Left kidney (tissue), 8 donors: ENCODE measurements at places on chromosomes 2 and 18. TPM values are rescaled to one million over a fixed set of nuclear protein-coding genes. Genes with fewer than 3 reads are reported as not detected.

DNA sequence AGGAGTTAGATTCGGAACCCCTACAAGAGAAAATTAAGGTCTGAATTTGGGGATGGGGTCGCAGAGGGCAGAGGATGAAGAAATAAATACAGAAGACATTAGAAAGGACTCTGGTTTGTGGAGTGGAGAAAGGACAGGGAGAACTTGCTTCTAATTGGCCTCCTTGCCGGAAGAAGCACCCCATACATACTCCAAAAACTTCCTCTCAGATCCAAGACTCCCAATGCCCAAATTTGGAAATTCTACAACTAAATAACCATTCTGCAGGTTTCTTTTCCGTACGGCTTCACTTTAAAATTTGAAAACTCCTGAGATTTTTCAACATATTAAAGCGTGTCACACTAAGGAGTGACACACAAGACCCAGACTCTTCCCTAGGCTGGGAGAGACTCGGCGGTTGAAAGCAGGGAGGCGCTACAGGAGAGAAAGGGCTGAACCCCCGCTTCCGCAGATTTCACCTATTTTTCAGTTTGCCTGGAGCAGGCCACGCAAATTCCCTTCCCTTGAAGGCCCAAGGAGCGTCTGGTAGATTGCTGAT, 478 bp downstream of the CLHC1 start:
- DNase-seq = no peak

DNA sequence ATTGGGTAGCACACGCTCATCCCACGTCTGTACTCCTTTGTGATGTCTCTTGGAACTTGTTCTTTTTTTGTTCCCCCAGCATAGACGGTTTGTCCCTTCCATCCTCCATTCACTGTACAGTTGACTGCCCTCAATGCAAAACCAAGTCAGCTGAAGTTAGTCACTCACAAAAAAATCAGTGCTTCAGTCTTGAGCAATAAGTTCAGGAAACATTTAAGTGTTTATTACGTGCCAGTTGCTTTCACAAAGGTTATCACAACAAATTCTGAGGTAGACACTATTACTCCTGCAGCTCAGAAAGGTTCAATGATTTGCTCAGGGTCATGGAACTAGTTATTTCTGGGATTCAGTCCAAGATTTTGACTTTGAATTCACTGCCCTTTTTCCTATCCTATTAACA, 102.2 kb downstream of the PDE1A start:
- peak; percentile 34 for DNase-seq

GRCh38 chr2:157839162-157839801, 36.8 kb downstream of the ACVR1 start:
- peak; percentile 85 for DNase-seq

- DNase-seq = no peak
Measured at GRCh38 chr18:28039078-28039477, 137.9 kb downstream of the CDH2 start.

GRCh38 chr2:90077948-90078347, 1386.5 kb downstream of the RPIA start:
- DNase-seq = no peak

DNA sequence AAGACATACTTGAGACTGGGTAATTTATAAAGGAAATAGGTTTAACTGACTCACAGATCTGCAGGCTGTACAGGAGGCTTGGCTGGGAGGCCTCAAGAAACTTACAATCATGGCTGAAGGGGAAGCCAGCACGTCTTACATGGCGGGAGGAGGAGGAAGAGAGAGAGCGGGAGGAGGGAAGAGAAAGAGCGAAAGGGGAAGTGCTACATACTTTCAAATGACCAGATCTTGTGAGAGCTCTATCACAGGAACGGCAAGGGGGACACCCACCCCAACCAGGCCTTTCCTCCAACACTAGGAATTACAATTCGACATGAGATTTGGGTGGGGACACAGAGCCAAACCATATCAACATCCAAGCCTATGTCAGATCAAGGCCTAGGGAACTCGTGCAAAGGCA, 24.2 kb downstream of the MYL12B start:
- no peak for DNase-seq

DNA sequence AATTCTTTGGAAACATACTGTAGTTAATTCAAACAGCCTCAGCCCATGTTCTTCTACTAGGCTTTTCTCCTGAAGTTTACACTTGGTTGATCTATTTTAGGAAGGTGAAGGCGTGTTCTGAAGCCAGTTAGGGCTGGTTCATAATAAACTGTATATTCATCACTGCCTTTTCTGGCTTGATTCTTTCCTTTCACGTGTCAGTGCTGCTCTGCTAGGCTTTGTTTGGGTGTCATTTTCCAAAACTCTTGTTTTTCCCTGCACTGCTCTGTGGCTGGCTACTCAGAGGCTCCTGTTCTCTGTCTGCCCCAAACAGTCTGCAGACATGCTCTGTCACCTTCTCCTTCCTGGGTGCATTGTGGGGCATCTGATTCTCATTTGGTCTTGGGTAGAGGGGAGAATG, 136.1 kb downstream of the PARD3B start:
- DNase-seq = no peak

GRCh38 chr2:223724861-223725260, 112.5 kb downstream of the AP1S3 start:
- no peak for DNase-seq

DNA sequence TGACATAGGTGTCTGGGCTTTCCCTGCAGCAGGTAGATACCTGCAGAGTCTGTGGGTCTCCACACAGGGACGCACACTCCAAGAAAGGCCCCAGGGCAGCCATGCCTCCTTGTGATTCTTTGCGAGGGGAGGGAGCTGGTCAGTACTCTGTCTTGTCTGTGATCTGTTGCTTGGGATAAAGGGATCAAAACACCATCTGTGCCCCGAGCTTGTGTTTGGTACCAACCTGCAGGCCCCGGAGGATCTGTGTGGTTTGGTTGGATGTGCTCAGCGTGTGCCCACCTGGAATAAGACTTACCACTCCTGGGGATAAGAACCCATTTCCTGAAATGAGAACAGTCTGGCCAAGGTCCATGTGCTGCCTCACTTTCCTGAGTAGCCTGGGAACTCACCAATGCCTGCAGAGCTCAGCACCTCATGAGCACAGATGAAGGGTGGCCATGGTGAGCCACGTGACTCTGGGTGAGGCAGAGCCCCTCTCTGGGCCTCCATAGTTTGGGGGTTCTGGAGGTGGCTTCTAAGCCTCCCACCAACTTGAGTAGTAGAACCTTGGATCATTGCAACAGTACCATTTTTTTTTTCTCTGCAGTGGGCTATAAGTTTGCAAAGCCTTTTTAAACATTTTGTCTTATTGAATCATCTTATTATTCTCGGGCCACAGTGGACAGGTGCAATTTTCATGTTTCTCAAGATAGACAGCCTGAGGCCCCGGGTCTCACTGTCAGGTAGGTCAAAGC, 134.8 kb downstream of the DDX1 start:
- no peak for DNase-seq

GRCh38 chr2:148614322-148615049, 30.1 kb upstream of the EPC2 start:
- DNase-seq = peak; percentile 39

GRCh38 chr2:201263779-201264178, 3.4 kb downstream of the CASP8 start:
- DNase-seq = no peak

DNA sequence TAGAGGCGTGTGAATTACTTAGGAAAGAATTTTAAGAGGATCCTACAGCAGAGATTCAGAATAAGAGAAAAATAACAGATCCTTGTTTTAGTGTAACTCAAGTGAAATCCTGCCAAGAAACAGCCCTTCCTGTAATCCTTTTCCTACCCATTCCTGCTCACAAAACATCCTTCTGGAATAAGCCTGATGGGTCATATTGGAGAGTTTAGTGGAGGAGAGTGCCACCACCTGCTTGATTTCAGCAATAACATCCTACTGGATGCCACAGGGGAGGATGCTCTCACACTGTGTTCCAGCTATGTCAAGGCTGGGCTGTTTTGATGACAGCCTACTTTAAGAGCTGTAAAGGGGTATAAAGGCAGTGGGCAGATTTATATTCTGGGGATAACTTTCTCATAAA, 54.8 kb upstream of the CCDC178 start:
- DNase-seq = peak; percentile 33

DNA sequence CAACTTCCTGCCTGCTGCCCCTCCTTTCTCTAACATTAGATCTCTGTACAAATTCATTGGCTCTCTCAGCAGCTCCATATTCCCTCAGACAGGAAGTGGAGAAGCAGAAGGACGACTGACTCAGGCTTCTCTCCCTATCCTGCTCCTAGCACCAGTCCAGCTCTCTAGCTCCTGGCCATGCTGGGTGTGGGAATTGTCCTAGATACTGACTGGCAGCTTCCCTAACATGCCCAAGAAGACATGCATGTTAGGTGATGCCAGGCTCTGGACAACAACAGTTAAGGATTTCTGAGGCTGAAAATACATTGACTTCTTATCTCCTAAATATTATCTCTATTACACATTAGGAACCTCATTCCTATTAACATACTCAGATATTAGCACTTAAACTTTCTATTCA, 292.9 kb downstream of the IKZF2 start:
- no peak for DNase-seq

DNA sequence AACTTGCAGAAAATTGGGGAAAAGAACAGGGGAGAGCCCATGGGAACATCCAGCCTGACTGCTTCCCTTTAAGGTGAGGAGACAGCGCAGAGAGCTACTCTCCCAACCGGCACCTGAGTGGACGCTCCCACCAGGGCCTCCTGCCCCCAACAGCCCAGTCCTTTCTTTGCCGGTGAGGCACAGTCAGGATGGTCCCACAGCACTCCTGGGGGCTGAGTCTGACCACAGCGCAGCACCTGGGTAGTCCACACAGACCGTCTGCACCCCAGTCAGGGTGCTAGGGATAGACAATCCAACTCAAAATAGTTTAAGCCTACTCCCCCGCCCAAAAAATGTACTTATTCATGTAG, 74.5 kb downstream of the MEX3C start:
- no peak for DNase-seq

DNA sequence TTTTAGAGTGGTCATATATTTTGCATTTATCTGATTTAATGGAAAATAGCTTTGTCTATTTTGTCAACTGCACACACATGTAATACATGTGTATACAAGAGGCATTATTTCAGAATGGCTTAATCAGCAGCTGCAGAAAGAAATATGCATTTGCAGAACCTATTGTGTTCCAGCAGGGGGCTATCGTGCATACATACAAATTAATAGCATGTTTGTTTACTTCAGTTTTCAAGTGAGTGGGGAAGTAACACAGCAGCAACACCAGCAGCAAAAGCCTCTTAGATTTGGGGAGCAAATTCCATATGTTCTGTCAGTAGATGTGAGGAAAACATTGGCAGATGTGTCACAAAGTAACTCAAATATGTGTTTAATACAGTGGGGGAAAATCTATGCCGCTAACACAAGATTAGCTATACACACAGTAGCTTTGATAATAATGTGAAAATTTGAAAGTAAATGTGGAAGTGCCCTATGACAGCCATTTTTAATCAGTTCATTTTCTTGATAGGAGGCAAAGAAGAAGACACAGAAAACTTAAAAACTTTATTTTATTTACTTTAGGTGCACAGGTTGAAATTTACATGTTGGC, 218.1 kb downstream of the WDR7 start:
- peak; percentile 25 for DNase-seq

DNA sequence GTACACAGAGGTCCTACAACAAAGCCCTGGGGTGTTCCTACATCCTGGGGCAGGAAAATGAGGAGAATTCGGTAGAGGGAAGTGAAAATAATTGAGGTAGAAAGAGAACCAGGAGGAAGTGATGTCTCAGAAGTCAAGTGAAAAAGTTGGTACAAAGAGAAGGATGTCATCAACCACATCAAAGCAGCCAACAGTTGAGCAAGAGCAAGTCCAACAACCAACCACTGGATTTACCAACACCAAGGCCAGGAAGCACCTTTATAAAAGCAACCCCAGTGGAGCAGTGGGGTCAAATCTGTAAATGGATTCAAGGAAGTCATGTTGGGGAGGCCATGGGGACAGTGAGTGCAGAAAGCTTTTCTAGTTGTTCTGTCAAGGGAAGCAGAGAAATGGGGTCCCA, 360.4 kb downstream of the ZNF516 start:
- no peak for DNase-seq

GRCh38 chr2:69641887-69642708, 1.4 kb downstream of the AAK1 start:
- DNase-seq = no peak

GRCh38 chr18:26568513-26568912, 20.2 kb upstream of the KCTD1 start:
- DNase-seq = no peak

GRCh38 chr2:12435430-12436222, 281.1 kb upstream of the TRIB2 start:
- no peak for DNase-seq

GRCh38 chr2:178327516-178327915, 123.5 kb downstream of the PRKRA start:
- DNase-seq = no peak

The RAB31 gene
- 29.4 TPM for polyA plus RNA-seq

The DSG3 gene
- not detected for polyA plus RNA-seq

The OXER1 gene
- polyA plus RNA-seq = 12.0 TPM

The GRHL1 gene
- polyA plus RNA-seq = 7.2 TPM

The SLC66A2 gene
- 18.5 TPM for polyA plus RNA-seq
